MV-4-11 (cell line): ENCODE measurements at places on chromosomes 16 and 17.

- no peak for DNase-seq
Measured at GRCh38 chr17:72350073-72350472, 229.3 kb downstream of the SOX9 start.

- DNase-seq: no peak
Measured at GRCh38 chr16:29694384-29695195, 15.6 kb downstream of the QPRT start.

GRCh38 chr16:359871-360697 lies 7.6 kb upstream of the AXIN1 start:
- no peak for DNase-seq

- DNase-seq: peak; percentile 83
Measured at GRCh38 chr17:613725-614124, 100.9 kb downstream of the VPS53 start.

DNA sequence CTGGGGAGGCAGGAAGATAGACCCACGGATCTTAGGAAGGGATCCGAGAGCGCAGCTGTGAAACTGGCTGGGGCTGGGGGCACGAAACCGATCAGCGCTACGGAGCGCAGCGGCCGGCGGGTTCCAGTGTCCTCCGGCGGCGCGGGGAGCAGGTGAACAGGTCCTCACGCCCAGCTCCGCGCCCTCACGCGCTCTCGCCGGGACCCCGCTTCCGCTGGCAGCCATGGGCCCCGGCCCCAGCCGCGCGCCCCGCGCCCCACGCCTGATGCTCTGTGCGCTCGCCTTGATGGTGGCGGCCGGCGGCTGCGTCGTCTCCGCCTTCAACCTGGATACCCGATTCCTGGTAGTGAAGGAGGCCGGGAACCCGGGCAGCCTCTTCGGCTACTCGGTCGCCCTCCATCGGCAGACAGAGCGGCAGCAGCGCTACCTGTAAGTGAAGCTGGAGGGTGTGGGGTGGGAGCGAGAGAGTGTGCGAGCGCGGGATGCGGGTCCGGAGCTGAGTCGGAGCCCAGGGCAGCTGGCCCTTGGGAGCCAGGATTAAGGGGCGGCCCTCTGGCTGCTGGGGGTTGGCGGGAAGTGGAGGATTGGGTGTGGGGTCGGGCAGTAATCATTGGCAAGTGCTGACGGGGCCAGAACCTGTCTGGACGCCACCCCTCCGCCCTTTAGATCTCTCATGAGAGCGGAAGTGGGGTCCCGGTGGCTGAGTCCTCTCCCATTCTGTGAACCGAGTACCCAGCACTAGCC lies 479 bp downstream of the ITGA3 start:
- no peak for DNase-seq

GRCh38 chr16:66849021-66849420 lies 4.8 kb downstream of the CA7 start:
- no peak for DNase-seq

DNA sequence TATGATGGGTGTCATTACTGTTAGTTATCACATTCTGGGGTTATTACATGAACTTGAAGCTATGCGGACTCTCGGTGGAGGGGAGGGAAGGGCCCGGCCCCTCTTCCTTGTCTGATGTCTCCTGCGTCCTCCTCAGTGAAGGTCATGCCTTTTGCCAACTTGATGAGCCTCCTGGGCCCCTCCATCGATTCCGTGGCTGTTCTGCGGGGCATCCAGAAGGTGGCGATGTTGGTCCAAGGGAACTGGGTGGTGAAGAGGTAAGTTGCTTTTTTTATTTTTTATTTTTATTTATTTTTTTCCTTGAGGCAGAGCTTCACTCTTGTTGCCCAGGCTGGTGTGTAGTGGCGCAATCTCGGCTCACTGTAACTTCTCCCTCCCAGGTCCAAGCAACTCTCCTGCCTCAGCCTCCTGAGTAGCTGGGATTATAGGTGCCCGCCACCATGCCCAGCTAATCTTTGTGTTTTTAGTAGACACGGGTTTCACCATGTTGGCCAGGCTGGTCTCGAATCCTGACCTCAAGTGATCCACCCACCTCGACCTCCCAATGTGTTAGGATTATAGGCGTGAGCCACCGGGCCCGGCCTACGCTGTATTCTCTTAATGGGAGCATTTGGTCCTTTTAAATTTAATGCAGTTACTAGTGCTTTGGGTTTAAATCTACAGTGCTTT lies 21.6 kb downstream of the POLR3E start:
- DNase-seq: peak; percentile 20

GRCh38 chr17:19873346-19873745 lies 5.6 kb upstream of the ULK2 start:
- peak; percentile 31 for DNase-seq

GRCh38 chr17:69466451-69466850 lies 52.0 kb downstream of the MAP2K6 start:
- DNase-seq: no peak

DNA sequence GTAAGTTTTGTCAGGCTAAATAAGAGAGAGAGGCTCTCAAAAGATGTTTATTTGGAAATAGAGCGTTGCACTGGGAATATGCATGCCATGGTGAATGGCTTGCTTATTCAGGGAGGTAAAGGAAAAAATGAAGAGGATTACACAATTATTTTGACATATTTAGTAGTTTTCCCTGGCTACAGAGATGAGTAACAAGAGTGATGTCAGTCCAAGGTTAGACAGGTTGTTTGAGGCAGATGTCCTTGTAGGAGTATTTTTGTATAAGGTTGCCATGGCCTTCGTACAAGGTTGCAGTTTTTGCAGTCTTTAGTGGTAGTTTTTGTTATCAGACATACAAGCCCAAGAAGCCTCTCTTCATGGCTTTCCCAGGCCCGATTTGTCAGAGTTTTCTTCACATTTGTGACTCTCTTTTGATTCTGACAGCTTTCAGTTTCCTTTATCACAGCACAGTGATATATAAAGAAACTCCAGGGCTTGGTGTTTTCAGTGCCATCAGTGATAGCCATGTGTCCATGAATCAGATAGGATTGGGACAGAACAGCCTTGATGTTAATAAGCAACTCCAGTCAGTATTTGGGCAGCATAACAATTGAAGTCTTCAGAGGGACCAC lies 18.7 kb upstream of the LGALS9 start:
- DNase-seq: no peak

GRCh38 chr16:10086620-10087019 lies 95.6 kb downstream of the GRIN2A start:
- no peak for DNase-seq

DNA sequence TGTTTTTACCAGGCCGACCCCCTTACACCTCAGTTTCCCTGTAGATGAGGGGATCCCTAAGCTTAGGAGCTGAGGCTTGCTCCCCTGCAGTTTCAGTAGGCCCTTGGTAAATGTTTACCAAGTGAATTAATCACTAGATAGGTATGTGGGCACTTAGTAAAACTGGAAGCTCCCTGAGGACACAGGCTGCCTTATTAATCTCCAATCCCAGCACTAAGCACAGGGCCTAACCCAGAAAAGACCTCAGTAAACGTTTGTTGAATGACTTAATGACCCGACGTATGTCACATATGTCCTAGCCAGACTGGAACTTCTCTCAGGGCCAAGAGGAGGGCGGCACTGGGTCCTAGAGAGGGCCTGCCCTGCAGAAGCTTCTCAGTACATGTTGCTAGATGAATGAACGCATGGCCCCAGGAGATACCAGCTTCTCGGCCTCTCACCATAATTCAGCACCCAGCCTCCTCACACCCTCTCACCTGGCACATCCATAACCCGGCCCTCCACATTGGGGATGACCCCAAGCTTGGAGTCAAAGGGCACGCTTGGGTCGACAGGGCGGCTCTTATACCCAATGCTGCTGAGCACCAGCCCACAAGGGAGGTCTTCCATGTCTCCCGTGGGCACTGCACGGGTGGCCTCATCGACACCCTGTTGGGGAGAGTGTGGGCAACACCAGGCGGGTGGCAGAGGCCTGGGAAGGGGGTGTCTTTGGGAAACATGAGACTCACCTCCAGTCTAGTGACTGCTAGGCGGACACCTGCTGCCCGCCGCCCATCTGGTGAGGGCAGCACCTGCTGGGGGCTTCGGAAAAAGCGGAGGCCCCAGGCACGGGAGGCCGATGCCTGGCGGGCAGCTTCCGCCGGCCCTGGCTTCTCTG lies 4.0 kb upstream of the GRIN2C start:
- no peak for DNase-seq

GRCh38 chr16:27446721-27447120 lies 44.7 kb downstream of the IL21R start:
- no peak for DNase-seq

DNA sequence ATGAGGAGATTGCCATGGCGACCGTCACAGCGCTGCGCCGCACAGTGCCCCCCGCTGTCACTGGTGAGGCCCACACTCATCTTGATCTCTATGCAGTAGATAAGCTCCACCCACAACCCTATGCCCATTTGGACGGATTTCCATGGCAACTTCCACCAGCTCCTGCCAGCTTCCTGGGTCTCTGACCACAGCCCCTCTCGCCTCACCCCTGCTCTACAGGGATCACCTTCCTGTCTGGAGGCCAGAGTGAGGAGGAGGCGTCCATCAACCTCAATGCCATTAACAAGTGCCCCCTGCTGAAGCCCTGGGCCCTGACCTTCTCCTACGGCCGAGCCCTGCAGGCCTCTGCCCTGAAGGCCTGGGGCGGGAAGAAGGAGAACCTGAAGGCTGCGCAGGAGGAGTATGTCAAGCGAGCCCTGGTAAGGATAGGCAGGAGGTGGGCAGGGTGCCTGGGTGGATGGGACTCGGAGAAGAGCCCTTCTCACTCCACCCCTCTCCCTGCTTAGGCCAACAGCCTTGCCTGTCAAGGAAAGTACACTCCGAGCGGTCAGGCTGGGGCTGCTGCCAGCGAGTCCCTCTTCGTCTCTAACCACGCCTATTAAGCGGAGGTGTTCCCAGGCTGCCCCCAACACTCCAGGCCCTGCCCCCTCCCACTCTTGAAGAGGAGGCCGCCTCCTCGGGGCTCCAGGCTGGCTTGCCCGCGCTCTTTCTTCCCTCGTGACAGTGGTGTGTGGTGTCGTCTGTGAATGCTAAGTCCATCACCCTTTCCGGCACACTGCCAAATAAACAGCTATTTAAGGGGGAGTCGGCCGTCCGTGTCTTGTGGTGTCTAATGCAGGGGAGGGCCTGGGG lies 4.3 kb downstream of the ALDOA start:
- DNase-seq: no peak

- DNase-seq: no peak
Measured at GRCh38 chr17:48207776-48208544, 100.4 kb downstream of the SNX11 start.

DNA sequence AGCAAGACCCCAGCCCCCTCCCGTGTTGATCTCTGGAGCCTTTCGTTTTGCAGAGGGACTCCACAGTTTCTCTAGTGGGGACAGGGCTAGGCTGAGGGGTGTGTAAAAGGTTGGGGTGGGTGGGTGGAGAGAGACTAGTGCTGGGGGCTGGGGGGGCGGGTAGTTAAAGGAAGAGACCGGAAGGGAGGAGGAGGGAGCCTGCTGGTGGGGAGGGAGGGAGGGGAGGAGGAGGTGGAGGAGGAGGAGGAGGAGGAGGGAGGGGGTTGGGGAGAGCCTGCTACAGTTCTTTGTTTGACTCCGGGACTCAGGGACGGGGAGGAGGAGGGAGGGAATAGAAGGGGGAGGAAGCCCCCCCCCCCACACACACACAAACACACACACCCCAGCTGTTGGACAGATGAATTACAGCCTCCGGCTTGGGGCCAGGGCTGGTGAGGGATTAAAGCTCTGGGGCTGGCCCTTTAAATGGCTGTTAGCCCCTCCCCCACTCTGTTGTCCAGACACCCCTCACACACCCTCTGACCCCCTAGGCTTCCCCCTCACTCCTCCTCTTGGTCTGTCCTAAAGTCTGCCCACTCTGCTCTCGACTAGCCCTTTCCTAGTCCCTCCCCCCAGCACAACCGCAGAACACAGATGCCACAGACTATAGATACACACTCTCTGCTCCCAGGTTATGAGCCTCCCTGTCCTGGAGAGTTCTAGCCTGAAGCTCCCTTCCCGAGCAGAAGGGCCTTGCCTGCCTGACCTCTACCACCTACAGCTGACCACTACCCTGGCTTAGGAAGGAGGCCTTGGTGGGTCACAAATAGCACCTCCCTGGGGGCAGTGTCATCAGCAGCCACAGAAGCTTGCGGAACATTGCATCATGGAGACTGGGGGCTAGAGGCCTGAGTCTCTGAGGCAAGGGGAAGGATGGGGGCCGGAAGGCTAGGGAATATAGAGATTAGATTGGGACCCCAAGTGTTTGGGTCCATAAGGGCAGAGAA lies 4.4 kb downstream of the KDM6B start:
- DNase-seq: peak; percentile 78

DNA sequence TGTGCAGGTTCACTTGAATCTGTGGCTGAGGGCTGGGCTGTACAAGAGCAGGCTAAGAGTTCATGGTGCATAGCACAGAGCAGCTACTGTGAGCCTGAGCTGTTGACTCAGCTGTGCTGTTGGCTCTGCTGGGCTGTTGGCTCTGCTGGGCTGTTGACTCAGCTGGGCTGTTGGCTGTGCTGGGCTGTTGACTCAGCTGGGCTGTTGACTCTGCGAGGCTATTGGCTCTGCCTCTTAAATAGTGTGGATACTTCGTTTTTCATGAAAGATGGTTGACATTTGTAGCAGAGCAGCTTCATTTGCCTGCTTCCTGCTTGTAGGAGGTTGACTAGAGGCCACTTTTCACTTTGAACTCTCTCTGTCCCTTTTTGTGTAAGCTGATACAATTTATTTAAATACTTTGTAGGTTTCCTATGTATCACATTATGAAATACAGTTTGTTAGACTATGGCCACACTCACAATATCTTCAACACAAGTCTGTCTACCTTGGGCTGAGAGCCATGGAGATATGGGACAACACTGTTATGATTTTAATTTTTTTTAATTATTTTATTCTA lies 40.3 kb upstream of the CCNF start:
- no peak for DNase-seq

DNA sequence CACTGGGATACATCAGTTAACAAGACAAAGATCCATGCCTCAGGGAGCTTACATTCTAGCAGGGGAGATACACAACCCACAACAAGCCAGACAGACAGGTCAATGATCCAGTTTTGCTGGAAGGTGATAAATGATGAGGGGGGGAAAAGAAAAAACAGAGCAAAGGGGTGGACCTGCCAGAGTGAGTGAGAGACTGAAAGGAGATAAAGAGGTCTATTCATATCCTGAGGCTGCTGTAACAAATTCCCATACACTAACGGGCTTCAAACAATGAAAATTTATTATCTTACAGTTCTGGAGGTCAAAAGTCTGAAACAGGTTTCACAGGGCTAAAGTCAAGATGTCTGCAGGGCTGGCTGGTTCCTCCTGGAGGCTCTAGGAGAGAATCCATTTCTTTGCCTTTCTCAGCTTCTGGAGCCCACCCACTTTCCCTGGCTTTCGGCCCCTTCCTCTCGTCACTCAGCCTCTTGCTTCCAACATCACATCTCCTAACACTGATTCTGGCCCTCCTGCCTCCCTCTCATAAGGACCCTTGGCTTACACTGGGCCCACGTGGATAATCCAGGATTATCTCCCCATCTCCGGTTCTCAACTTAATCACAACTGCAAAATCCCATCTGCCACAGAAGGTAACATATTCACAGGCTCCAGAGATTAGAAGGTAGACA lies 81.5 kb downstream of the GAS7 start:
- DNase-seq: no peak
